SK-N-SH treated with all-trans-retinoic acid at 6 μM for 48 hours (cell line): ENCODE measurements at places on chromosomes 12 and 14.

DNA sequence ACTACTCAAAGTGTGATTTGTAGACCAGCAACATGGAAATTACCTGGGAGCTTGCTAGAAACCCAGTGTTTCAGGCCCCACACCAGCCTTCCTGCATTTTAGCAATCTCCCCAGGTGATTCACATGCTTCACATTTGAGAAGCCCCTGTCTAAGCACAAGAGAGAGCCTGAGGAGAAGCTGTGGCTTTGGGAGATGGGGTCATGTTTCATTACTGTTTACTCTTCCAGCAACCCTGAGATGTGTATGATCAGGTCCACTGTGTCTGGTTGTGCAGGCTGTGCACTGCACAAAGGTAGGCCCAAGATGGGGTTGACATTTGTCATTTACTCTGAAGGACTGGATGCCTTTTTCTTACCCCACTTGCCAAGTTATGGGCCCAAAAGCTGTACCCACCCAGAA lies 190.1 kb downstream of the SLC41A2 start:
- ATAC-seq: no peak

GRCh38 chr14:106044949-106045596 lies 518.7 kb downstream of the TMEM121 start:
- ATAC-seq: peak; percentile 93

DNA sequence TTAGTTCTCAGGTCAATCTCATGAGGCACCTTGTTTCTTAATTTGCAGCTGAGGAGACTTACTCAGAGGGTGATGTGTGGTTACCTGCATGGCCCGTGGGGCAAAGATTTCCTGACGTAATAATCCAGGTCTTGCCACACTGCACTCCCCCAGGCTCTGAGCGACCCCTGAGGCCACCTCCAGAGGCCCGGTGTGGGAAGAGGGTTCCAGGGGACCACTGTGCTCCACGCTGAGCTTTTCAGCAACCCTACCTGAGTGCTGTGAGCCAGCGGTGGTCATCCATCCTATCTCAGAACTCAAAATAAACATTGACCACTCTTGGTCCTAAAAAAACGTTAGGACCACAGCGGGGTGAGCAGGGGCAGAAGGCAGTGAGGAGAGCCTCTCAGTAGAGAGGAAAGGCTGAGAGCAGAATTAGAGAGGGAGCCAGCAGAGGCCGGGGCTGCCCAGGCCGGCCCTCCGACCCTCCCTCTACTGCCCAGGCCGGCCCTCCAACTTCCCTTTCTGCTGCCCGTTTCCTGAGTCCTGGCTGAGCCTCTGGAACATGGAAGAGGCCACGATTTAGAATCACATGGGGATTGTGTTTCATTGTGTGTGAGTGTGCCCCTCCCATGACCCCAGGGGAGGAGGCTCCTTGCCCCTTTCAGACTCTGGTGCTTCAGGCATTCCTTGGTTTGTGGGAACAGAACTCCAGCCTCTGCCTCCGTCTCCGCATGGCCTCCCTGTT lies 188.2 kb upstream of the DIO3 start:
- ATAC-seq: no peak

DNA sequence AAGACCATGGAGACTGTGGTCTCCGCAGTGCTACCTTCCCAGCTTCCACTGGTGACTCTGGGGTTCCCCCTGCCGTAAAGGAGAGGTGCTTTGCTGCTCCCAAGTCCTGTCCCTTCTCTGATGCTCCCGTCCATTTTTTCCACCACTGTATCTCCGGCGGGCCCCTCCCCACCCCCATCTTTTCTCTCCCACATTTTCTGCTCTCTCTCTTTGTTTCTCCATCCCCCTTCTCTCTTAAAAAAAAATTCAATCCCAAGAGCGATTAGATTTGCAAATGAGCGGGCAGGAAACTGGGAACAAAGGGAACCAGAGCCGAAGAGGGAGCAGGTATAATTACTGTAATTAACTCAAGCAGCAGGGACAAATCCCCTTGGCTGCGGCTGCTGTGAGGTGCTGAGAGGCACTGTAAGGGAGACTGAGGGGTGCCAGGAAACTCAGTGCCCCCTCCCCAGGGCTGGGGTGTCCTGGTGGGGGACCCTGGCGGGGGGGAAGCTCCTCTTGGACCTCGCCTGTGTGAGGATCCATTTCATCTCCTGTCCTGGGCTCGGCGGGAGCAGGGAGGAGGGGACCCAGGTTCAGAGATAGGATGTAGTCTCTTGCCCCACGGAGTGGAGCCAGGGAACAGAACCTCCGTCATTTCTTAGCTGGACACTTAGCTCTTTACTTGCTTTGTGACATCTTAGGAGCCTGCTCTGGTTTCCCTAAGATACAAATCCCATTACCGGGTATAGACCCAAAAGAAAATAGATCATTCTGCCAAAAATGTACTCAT lies 140.4 kb upstream of the NRXN3 start:
- ATAC-seq: no peak

GRCh38 chr12:130994821-130995375 lies 41.2 kb downstream of the ADGRD1 start:
- ATAC-seq: no peak

GRCh38 chr12:72586456-72586855 lies 314.3 kb downstream of the TRHDE start:
- no peak for ATAC-seq

DNA sequence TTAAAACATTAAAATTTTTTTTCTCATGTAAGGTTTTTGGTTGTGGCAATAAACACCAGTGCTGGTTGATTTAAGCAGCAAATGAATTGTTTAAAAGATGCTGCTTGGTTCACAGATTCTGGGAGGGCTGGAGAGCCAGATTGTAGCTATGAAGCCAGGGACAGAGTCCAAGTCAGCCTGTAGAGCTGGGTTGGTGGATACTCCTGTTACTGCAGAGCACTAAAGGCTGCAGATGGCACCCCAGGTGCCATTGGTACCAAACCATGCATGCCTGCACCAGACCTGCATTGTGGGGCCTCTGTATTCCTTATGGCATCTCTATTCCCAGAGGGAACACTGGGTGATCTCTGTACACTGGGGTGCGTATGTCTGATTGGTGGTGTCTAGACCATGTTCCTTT lies 113.3 kb downstream of the SNAPC1 start:
- ATAC-seq: no peak

DNA sequence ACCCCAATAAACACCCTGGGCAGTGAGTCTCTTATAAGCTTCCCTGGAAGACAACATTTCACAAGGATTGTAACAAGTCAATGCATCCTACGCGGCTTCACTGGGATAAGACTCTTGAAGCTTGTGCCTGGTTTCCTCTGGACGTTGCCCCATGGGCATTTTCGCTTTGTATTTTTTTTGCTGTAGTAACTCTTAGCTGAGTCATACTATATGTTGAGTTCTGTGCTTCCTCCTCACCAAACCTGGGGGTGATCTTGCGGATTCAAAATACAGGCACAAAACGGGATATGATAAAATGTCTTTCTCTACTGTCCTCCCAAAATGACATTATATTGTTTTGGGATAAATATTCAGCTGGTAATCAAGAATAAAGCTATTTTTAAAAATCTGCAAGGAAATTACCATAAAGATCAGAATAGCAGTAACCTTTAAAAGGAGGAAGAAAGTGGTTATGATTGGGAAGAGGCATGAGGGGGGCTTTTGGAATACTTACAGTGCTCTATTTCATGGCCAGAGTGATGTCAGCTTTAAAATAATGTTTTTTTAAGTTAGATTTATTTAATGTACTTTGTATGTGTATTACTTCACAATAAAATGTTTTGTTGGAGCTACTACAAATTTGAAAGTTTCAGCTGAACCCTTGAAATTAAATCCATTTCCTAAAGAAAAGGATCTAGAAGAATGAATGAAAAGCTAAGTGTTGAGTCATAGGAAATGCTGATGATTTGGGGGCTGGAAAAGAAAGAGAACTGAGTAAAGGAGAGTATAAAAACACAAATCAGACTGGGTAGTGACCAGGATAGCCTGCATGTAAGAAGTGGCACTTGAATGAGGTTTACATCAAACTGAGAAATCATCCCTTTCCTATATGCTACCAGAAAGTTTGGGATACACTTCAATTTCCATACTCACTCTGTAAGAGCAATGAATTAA lies 14.7 kb downstream of the BTBD7 start:
- ATAC-seq: peak; percentile 77

- ATAC-seq: peak; percentile 86
These were observed 864 bp downstream of the DNAJC22 start for GRCh38 chr12:49347311-49348193.
